Ascending aorta (tissue), 2 donors: ENCODE measurements at places on chromosomes 2 and 18.

DNA sequence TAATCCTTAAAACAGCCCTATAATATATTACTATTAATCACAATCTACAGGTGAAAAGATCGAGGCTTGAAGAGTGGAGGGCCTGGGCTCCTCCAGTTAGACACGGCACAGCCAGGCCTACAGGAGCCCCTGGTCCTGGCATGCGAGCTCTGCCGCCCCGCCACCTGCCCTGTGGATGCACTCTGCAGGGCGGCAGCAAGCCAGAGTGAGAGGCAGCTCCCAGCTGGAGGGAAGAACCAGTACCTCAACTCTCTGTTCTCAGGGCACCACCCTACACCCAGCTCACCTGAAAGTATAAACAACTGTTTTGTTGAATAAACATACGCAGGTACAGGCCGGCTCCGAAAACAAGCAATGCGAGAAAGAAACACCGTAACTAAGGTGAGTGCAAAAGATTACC lies 34.6 kb downstream of the EIPR1 start:
- no peak for DNase-seq
- H3K27me3 ChIP-seq: no peaks in the 10 kb centered on the region
- H3K4me3 ChIP-seq: no peak overlapping the region
- no peak overlapping the region for H3K27ac ChIP-seq
- peaks cover 3% of the 10 kb centered on the region for H3K36me3 ChIP-seq
- H3K4me1 ChIP-seq: no peaks in the 10 kb centered on the region

- H3K36me3 ChIP-seq: no peaks in the 10 kb centered on the region
- no peak overlapping the region for H3K27ac ChIP-seq
- H3K4me1 ChIP-seq: no peaks in the 10 kb centered on the region
- no peak overlapping the region for H3K4me3 ChIP-seq
Observed at GRCh38 chr2:160507046-160507407, 13.4 kb upstream of the RBMS1 start.

- no peaks in the 10 kb centered on the region for H3K36me3 ChIP-seq
- DNase-seq: no peak
- H3K27ac ChIP-seq: peak overlapping the region; percentile 100
- H3K27me3 ChIP-seq: no peaks in the 10 kb centered on the region
- H3K4me1 ChIP-seq: peaks cover 38% of the 10 kb centered on the region
Observed at GRCh38 chr2:181892799-181893435, 1.4 kb downstream of the ITPRID2 start.

GRCh38 chr18:64852281-64852680 lies 703.4 kb upstream of the LINC00305 start:
- H3K4me3 ChIP-seq: no peak overlapping the region
- H3K4me1 ChIP-seq: no peaks in the 10 kb centered on the region
- H3K27ac ChIP-seq: no peak overlapping the region
- no peak for DNase-seq
- no peaks in the 10 kb centered on the region for H3K27me3 ChIP-seq

GRCh38 chr2:154911729-154912128 lies 213.2 kb downstream of the KCNJ3 start:
- H3K4me3 ChIP-seq: no peak overlapping the region
- H3K27ac ChIP-seq: no peak overlapping the region
- no peaks in the 10 kb centered on the region for H3K36me3 ChIP-seq
- H3K27me3 ChIP-seq: no peaks in the 10 kb centered on the region
- H3K4me1 ChIP-seq: no peaks in the 10 kb centered on the region

DNA sequence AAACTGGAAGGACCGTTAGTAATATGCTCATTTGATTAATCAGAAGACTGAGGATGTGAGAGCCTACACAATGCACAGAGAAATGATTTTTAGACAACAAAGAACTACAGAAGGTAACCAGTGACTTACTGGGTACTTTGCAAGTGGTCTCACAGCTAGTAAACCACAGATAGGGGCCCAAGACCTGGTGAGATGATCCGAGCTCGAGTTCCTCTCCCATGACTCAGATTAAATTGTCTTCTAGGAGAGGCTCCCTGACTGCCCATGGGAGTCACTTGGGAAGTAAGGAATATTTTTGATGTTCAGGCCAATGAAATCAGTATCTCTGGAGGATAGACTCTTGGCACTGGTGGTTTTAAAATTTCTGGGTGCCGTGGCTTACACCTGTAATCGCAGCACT lies 220.2 kb downstream of the CLIP4 start:
- H3K27me3 ChIP-seq: no peaks in the 10 kb centered on the region
- no peaks in the 10 kb centered on the region for H3K36me3 ChIP-seq
- no peak for DNase-seq
- H3K4me1 ChIP-seq: no peaks in the 10 kb centered on the region
- H3K4me3 ChIP-seq: no peak overlapping the region
- no peak overlapping the region for H3K27ac ChIP-seq

DNA sequence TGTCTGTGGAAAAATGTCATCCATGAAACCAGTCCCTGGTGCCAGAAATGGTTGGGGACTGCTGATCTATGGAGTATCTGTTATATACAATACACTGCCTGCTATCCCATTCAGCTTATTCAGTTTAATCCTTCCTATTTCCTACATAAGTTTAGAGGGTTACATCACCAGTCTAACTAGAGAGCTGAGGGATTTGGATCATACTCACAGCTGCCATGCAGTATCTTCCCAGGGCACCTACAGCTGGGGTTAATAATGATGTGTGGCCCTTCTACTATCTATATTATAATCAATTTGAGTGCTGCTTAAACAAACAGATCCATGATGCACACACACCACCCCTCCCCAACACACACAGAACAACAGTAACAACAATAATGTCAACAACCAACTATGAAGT lies 524.0 kb downstream of the LRRTM4 start:
- H3K36me3 ChIP-seq: no peaks in the 10 kb centered on the region
- H3K27ac ChIP-seq: no peak overlapping the region
- no peaks in the 10 kb centered on the region for H3K27me3 ChIP-seq
- no peak for DNase-seq
- no peak overlapping the region for H3K4me3 ChIP-seq

DNA sequence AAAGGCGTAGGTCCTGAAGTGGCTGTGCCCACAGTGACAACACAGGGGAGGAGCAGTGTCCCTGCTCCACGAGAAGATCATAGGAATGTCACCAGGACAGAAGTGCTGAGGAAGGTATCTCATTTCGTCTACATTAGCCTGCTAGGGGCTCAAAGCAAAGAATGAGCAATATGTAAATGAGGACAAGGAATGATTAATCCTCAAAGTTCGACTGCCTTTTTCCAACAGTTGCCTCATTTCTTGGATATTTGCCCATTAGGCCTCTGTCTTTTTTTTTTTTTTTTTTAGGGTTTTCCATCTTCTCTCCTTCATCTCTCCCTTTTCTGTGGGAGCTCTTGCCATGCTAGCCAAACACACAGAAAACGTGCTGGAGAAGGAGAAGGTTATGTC lies 105.2 kb upstream of the ARHGAP28 start:
- no peaks in the 10 kb centered on the region for H3K36me3 ChIP-seq
- no peak for DNase-seq
- no peak overlapping the region for H3K4me3 ChIP-seq
- H3K27ac ChIP-seq: no peak overlapping the region

DNA sequence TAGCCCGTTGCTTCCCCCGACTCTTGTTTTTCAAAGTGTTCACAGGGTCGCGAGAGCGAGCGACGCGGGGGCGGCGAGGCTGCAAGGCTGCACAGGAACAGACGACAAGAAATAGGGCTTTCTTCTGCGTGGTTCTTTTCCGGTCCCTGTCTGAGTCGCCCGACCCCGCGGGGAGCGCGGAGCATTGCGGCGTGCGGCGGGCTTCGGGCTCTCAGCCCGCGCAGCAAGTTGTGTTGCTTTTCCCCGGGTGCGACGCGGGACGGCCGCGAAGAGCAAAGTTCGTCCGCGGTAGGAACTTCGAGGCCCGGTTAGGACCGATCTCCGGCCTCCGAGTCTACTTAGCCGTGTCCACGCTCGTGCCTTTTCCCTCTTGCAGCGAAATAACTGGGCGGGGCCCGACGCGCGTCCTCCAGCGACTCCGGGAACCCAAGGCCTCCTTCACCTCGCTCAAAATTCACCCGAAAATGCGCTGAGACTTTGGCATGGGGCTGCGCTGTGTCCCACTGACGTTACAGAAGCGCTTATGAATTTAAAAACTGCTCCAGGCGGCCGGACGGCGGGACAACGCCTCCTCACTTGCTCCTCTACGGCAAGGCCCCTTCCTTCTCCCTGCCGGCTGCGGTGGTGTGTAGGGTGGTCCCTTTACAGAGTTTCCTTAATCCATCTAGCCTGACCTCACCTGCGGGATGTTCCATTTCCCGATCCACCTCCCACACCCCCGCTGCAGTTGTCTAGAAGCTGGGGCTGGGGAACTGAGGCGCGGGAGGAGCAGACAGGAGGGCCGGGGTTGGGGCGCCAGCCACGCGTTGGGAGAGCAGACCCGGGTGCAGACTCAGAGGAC lies 1.5 kb upstream of the BCL2L11 start:
- no peak overlapping the region for H3K27ac ChIP-seq
- H3K27me3 ChIP-seq: no peaks in the 10 kb centered on the region
- no peaks in the 10 kb centered on the region for H3K4me1 ChIP-seq
- no peaks in the 10 kb centered on the region for H3K36me3 ChIP-seq

GRCh38 chr2:211513446-211513845 lies 957.0 kb downstream of the CPS1 start:
- H3K27ac ChIP-seq: no peak overlapping the region
- DNase-seq: no peak
- no peak overlapping the region for H3K4me3 ChIP-seq
- H3K4me1 ChIP-seq: no peaks in the 10 kb centered on the region
- no peaks in the 10 kb centered on the region for H3K27me3 ChIP-seq
- H3K36me3 ChIP-seq: no peaks in the 10 kb centered on the region

- H3K4me1 ChIP-seq: no peaks in the 10 kb centered on the region
- H3K27ac ChIP-seq: no peak overlapping the region
- DNase-seq: no peak
- no peaks in the 10 kb centered on the region for H3K36me3 ChIP-seq
- no peaks in the 10 kb centered on the region for H3K27me3 ChIP-seq
Observed at GRCh38 chr18:51666763-51667191, 469.3 kb upstream of the MEX3C start.

GRCh38 chr2:105143467-105144151 lies 97.9 kb upstream of the GPR45 start:
- H3K36me3 ChIP-seq: no peaks in the 10 kb centered on the region
- H3K4me3 ChIP-seq: peak overlapping the region; percentile 57
- no peaks in the 10 kb centered on the region for H3K27me3 ChIP-seq
- no peaks in the 10 kb centered on the region for H3K4me1 ChIP-seq
- DNase-seq: no peak

DNA sequence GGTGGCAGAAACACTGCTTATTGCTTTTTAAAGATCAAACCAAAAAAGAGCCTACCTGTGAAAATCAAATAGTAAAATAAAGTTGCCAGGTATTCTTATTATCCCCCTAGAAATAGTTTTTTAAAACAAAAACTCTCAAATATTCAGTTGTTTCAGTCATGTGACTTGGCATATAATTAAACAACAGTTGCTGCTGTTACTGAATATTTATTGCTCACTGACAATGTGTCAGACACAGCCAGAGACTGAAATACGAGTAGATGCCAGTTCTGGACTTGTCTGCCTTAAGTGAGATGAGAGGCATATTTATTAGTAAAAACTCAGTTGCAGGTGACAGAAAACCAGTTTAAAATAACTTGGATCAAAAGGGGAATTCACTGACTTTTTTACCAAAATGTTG lies 106.0 kb upstream of the RAB12 start:
- H3K27ac ChIP-seq: no peak overlapping the region
- no peaks in the 10 kb centered on the region for H3K27me3 ChIP-seq
- no peaks in the 10 kb centered on the region for H3K36me3 ChIP-seq
- H3K4me1 ChIP-seq: no peaks in the 10 kb centered on the region
- H3K4me3 ChIP-seq: no peak overlapping the region
- DNase-seq: no peak

- peaks cover 65% of the 10 kb centered on the region for H3K27me3 ChIP-seq
- H3K27ac ChIP-seq: no peak overlapping the region
- peak overlapping the region; percentile 72 for H3K4me3 ChIP-seq
- H3K36me3 ChIP-seq: no peaks in the 10 kb centered on the region
- peaks cover 13% of the 10 kb centered on the region for H3K4me1 ChIP-seq
- no peak for DNase-seq
Observed at GRCh38 chr2:172086241-172087206, 1.2 kb downstream of the DLX1 start.

DNA sequence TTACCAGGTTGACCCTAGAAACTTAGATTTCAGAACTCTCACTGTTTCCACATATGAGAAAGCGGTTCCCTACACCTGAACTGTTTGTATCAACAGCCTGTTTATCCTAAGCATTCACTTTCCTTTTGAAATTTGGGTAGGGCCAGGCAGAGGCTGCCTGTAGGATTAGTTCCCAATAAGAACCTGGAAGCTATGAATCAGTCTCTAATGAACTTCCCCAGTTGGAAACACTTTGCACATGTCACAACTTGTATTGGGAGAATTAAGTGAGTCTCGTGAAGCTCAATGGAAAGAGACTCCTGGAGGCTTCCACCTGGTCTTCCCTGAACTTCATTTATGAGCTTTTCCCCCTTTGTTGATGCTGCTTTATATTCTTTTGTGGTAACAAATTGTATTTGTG lies 486.6 kb upstream of the HS6ST1 start:
- no peak overlapping the region for H3K4me3 ChIP-seq
- no peaks in the 10 kb centered on the region for H3K4me1 ChIP-seq
- no peak for DNase-seq
- no peak overlapping the region for H3K27ac ChIP-seq
